ENCODE measurements at places on chromosomes 11 and 22.

GRCh38 chr11:23767576-23767975 lies 729.3 kb upstream of the LUZP2 start:
- DNase-seq: no peak

DNA sequence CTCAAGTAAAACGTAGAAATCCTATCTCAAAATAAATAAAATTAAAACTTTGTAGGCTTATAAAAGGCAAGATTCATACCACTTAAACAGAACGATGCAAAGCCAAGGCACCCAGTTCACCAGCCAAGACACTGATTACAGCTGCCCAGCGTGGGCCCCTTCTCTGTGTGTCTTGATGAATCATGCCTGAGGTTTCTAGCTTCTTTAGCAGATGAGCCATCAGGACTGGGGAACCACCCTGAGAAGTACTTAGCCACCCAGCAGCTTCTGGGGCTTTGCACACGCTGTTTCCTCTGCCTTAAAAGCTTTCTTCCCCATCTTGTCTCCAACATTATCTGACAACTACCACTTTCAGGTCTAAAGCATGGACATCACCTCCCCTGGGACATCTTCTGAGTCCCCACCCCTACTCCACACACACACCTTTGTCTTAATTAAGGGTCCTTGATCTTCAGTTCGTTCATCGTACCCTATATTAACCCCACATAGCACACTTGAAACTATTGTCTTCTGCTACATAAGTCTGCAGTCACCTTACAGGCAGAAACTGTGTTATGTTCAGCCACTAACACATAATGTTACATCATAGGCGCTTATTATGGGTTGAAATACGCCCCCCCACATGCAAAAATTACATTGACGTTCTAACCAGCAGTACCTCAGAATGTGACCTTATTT lies 8.7 kb upstream of the LAYN start:
- DNase-seq: no peak

DNA sequence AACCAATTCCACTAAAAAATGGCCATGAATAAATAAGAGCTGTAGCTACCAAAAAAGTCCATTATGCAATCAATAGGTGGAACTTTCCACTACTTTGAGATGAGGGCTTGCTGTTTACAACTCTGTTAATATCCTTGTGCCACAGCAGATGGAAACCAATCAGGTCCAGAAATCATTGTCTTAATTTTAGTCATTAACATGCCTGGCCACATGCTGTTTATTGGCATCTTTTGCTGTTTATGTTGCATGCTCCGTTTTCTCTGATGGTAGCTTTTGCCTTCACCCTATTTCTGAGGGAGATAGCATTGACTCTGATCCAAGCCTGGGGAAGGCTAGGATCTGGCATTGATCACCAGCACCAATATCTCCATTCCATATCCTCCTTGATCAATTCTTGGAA lies 192.9 kb upstream of the SEZ6L start:
- DNase-seq: no peak

DNA sequence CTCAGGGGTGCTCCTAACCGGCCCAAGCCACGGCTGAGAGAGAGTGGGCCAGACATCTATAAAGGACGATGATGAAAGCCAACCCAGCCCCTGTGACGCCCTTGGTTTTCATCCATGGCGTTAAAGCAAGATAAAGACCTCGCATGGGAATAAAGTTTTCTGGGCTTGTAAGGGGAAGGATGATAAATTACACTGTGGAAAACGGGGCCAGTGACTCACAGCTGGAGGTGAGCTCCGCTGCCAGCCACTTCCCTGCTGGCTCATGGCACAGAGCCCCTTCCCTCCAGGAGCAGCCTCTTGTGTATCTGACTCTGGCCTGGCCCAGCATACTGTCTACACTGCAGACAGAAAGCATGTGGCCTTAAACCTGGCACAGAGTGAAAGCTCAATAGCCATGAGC lies 503.2 kb upstream of the B3GAT1 start:
- no peak for DNase-seq
